Mesothelial cell of epicardium (in vitro differentiated cells): ENCODE measurements at places on chromosomes 6 and 20. TPM values are rescaled to one million over a fixed set of nuclear protein-coding genes. Genes with fewer than 3 reads are reported as not detected.

DNA sequence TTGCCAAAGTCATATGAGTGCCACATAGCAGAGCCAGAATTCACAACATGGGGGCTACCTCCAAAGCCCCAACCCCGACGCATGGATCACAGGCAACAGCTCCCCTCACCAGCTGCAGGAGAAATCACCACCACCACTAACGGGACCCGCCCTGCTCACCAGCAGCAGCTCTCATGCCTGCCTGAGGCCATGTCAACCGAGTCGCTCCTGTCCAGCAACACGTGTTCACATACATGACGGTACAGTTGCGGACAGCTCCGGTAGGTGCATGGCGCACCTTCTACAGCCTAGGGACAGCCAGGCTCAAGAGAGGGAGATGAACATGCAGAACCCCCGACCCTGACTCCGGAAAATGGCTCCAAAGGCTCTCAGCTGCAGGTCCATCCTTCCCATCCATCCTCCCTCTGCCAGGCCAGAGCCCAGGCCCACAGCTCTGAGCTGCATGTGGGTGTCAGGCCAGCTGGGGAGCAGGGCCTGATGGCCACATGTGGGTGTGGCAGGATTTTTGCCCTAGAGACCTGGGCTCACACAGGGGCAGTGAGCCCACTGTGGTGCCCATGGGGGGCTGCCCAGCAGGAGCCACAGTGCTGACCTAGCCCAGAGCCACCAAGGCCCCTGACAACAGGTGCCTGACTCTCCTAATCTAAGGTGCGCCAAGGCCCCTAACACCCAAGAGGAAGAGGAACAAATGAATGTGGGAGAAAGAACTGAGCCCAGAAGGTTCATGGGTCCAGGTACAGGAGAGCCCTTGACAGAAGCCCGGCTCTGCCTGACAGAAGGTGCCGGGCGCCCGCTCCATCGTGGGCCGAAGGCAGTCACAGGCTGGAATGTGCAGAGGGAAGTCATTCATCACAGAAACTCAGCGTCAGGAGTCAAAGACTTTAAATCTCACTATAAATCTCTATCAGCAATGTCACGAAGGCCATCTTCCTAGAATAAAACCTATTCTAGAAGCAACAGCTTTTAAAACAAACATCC lies 10.5 kb downstream of the RPS6KA2 start:
- no peak for DNase-seq

GRCh38 chr6:155117785-155118184 lies 122.7 kb downstream of the TIAM2 start:
- no peak for DNase-seq

DNA sequence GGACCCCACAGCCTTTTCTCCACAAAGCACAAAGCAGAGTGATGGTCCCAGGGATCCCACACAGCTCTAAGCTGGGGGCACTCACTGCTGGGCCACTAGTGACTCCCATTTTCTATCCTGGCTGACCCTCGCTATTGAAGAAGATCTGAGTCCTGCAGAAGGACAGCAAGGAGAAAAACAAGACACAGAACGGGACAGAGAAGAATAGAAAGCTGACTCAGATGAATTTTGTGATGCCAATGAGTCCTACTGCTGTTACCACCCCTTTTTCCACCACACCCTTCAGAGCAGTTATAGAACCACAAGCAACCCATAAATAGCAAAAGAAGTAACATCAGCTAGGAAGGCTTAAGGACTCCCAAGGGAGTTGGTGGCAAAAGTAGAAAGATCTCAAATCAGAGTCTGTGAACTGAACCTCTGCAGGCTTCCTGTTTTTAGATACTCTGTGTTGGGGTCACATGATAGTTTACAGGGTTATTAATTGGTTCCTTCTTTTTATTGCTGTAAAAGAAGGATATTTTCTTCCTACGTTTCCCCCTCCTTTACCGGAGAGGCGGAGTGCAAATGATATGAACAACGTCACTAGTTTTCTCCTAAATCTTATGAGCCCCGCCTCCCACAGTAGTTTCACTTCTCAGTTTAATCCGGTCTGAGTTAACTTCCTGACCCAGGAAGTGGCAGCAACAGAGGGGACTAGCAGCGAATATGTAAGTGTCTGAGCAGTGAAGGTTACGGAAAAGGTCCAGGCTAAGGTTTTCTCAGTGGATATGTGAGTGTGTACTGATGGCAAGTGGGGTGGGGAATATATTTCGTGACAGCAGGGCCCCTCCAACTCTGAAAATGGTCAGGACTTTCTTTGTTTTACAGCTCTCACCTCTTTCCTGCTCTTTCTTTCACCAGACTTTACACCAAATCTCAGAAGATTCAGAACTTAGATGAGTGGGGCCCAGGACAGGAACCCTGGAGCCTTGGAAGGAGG lies at the start of gene TRIM38:
TSS of gene TRIM38 (plus strand) at position 654 of the 979 bp plus-strand sequence. CDS start 3,721 bp downstream, outside the sequence.
- DNase-seq: peak; percentile 41

DNA sequence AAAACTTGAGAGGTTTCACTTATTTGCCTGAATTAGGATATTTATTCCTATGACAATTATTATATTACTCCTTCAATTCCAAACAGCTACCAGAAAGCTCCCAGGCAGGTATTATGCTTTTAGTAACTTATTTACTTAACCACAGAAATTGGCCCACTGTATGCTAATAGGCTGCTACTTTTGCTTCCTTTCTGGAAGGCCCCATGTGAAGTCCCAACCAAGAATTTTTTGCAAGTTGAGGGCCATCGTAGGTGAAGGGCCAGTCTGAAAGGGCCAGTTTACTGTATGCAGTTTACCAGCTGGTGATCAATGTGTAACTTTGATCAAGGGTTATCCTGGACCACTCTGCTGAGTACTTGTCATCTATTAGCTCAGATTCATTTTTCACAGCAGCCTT lies 45.0 kb downstream of the EDN1 start:
- no peak for DNase-seq

- DNase-seq: no peak
Measured at GRCh38 chr6:33147807-33148666, 44.2 kb downstream of the COL11A2 start.

DNA sequence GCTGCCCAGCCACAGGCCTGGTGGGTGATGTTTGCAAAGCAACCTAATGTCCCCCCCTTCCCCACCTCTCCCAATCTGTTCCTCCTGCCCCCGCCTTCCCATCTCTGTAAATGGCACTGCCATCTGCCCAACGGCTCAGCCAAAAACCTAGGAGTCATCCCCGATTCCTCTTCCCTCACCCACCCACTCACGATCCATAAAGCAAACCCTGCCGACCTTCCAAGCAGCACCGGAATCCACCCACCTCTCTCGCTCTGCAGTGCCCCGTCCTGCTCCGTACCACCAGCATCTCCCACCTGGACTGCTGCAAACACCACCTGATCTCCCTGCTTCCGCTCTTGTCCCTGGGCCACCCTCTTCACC lies 37.6 kb downstream of the SULF2 start:
- no peak for DNase-seq

GRCh38 chr6:25083784-25084507 lies 148.2 kb upstream of the RIPOR2 start:
- no peak for DNase-seq

GRCh38 chr6:34423254-34423653 lies 2.6 kb downstream of the RPS10 start:
- DNase-seq: no peak

- DNase-seq: no peak
Measured at GRCh38 chr6:44100088-44100550, 27.1 kb downstream of the MRPL14 start.

GRCh38 chr20:4971064-4971463 lies 30.2 kb downstream of the SLC23A2 start:
- no peak for DNase-seq

The DNAAF9 gene
- total RNA-seq: 18.0 to 20.3 TPM (median 20.2 TPM) in 3 replicates

The TDRD6 gene
- 0.24 to 0.51 TPM (median 0.43 TPM) in 3 replicates for total RNA-seq
